Activated T-cell treated with anti-CD3 and anti-CD28 coated beads for 4 hours (primary cell): ENCODE measurements at places on chromosomes 7 and 10.

GRCh38 chr10:114550756-114551635 is 107.1 kb downstream of the ABLIM1 start:
- DNase-seq, result no peak

DNA sequence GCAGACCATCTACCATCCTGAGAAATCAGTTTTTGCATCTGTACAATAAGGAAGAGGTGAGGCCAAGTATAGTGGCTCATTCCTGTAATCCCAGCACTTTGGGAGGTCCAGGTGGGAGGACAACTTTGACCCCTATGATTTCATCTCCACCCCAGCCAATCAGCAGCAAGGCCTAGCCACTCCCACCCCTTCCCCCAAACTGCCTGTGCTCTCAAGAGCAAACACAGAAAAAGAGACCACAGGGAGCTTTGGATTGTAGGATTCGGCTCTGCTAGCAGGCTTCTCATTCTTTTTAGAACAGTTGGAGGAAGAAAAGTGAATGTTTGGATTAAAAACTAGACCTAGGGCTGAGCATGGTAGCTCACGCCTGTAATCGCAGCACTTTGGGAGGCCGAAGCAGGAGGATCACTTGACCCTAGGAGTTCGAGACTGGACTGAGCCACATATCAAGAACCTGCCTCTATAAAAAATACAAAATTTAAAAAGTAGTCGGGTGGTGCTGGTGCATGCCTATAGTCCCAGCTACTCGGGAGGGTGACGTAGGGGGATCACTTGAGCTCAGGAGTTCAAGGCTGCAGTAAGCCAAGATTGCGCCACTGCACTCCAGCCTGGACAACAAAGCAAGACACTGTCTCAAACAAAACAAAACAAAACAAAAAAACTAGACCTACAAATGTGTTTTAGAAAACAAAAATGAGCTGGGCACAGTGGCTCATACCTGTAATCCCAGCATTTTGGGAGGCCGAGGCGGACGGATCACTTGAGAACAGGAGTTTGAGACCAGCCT is 25.1 kb upstream of the PROSER2 start:
- no peak for DNase-seq

DNA sequence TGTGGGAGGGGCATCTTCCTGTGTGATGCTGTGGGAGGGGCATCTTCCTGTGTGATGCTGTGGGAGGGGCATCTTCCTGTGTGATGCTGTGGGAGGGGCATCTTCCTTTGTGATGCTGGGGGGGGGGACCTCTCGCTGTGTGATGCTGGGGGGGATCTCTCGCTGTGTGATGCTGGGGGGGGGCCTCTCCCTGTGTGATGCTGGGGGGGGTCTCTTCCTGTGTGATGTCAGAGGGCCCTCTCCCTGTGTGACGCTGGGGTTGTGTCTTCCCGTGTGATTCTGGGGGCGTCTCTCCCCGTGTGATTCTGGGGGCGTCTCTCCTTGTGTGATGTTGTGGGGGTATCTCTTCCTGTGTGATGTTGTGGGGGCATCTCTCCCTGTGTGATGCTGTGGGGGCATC is 27.9 kb upstream of the DPYSL4 start:
- DNase-seq, result peak; percentile 6

DNA sequence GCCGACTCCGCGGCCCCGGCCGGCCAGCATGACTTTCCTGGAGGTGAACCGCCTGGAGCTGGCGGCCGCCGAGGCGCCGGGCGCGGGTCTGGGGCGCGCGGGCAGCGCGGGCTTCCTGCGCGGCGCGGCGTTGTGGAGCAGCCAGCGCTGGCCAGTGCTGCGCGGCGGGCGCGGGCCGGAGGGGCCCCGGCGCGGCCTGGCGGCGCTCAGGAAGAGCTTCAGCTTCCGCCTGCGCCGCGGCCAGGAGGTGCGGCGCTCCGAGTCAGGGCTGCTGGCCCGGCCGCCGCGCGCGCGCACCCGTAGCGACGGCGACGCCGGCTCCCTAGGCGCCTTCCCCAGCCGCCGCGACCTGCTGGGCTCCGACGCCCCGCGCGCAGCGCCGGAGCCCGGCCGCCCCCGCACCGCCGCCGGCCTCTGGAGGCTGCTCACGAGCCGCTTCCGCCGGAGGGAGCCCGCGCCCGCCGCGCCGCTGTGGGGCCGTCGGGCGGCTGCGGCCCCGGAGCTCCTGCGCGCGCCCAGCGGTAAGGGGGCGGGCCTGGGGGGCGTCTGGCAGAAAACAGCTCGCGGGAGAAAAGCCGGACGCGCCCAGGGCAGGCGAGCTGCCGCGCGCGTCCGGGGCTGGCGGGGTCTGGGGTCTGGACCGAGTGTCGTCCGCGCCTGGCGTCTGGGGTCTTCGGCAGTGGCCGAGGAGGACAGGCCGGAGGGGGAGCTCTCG is 29.0 kb downstream of the AGAP3 start:
- DNase-seq, result no peak

DNA sequence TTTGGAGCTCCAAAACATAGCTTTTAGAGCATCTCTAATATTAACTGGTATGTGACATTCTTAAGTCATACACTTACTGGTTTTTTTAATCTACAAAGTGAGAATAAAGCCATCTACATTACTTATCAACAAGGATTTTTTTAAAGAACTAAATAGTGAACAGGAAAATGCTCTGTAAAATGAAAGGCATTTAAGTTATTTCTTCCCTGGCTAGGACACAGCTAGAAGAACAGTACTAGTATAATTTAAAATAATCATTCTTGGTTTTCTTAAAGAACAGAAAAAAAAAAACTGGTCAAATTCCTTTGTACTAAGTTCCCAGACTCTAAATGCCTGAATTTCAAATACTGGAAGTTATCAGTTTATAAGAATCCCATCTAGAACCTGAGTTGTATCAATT is 139.5 kb downstream of the SRPK2 start:
- no peak for DNase-seq

DNA sequence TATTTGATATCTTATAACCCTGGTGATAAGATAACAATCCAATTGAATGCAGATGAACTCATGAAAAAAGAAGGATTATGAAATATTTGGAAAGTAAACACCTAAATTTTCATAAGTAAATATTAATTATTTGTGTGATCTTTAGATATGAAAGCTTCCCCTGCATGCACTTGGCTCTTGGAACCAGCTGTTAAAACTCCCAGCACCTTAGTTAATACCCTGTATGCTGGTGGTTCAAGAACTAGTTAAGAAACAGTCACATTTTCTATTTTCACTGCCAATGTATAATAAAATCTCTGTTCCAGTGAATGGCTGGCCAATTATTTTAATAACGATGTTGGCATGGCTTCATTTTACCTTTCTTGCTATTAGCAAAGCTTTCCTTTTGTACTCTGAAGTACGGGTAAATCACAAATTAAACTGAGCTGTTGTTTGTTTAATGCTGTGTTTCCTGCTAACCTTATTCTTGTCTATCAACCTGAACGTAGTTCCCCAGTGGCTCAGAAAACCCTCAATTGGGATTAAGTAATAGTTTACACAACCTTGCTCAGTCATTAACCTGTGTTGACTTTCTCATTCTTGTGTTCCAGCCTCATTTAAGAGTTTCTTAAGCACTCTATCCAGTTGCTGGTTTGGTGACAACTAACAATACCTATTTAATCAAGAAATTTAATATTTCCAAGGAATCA is 38.9 kb downstream of the MET start:
- DNase-seq, result no peak

DNA sequence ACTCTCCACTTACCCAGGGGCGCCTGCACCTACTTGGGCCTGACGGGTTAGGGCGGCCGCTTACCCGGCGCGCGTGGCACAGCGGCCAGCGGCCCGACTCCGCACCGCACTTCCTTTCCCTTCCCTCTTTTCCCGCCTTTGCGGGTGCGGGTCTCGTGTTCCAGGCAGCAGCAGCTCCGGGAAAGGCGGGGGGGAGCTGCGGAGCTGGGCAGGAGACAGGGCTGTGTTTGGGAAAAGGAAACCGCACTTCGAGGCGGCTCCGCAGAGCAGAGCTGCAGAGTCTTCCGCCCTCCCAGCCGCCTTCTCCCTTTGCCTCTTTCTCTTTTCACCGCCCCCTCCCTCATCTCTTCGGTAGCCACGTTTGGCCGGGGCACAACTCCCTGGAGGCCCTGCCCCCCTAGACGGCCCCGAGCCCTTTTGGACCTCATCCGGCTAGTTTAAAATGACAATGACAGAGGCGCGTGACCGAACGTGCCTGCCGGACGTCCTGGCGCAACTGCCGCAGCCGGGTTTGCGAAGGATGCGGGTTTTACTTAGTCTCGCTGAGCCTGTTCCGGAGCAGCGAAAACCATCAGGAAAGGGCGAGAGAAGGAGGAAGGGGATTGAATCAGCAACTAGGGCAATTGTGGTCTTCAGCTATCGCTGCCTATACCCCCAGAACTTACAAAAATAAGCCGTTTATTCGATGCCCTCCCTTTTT is 7.9 kb upstream of the PAX2 start:
- DNase-seq, result no peak
